M059J (cell line): ENCODE measurements at places on chromosomes 6 and 20. TPM values are rescaled to one million over a fixed set of nuclear protein-coding genes. Genes with fewer than 3 reads are reported as not detected.

DNA sequence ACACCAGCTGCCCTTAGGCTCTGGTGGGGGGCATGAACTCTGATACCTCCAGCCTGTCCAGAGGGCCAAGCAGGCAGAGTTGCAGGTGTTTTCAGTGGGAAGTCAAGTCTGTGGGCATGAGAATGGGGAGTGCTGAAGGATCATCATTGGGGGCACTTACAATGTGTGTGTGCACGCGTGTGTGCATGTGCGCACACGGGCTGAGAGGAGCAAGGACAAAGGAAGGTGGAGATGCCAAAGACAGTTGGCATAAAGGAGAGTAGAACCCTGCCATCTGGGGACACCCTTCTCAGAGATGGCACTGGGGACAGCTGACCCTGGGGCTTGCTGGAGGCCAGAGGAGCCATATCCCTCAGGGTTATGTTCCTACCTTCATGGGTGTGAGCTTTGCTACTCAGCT lies 408.4 kb upstream of the CHD6 start:
- no peak for DNase-seq

DNA sequence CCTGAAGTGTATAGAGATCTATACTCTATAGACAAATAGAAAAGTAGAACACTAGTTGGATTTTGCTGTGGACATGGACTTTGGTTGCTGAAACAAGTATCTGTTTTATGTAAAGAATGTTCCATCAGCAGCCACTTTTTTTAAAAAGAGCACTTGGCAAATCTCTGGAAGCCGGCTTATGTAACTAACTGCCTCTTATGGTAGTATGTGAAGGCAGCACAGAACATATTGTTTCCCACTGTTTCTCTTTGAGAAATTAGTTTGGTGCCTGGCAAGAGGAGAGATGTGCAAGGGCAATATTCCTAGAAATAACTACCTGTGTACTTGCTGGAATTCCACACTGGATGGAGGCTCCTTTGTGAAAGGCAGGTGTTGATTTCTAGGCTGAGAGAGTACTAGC lies 242.3 kb upstream of the PREP start:
- DNase-seq = no peak

GRCh38 chr6:36297051-36297450 lies 27.2 kb downstream of the PNPLA1 start:
- DNase-seq = no peak

DNA sequence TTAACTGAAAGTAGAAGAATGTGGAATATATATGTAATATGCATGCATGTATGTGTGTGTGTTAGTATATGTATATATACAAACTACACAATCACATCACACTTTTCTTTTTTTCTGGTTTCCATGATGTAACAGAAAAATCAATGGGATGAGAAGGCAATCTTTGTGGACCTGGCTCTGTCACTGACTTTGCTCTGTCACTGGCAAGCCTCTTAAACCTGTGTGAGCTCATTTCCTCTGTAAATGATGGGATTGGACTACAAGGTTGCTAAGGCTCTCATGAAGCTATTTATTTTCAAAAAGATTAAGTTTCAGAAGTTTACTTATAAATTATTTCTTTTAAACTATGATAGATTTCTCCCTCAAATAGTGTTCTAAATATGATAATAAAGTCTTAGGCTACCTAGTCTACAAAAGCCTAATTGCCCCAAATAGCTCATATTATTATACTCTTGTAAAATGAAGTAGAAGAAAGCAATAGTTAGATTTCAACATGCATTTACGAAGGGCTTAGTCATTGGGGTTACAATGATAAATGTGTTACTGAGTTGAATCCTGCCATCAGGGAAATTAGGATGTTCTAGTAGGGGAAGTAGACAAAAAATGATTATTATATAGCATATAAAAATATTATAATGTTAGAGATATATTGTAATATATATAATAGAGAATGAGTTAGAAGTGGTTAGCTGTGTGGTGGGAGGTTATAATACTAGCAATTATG lies 129.3 kb downstream of the AFG1L start:
- peak; percentile 12 for DNase-seq

- DNase-seq = no peak
These were observed 224.4 kb upstream of the FLRT3 start for GRCh38 chr20:14561741-14562221.

DNA sequence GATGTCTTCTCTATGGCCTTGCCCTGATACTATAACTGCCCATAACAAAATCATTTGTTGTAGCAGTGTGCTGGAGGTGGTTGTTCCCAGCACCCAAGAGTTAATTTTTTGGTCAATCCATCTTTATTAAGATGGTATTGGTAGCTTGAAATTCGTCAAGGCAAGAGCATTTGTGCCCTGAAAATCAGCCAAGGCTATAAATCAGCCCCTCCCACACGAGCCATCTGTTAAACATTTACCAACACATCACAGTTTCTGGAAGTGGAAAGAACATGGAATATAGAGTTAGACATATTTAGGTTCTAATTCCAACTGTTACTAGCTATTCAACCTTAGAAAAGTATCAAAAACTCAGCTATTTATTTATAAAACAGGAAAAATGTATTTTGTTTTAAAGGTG lies 888.4 kb upstream of the GJE1 start:
- DNase-seq = no peak

The PERP gene
- 24.2 and 26.9 TPM in 2 replicates for total RNA-seq

GRCh38 chr6:85864453-85865401 lies 222.0 kb upstream of the SYNCRIP start:
- peak; percentile 49 for DNase-seq

DNA sequence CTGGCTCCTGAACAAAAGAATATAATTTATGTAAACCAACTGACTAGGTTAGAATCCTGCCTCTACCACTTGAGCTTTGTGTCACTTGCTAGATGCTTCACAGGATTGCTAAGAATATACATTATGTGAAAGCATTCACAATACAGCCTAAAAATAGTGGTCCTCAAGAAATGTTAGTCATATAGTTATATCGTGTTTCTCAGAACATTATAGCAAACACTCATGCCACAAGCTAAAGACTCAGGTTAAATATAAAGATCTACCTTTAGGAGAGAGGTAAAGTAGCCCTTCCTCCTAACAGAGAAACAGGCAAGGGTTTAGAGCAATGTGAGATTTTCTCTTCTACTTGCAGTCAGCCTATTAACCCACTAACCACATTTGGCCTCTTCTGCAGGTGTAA lies 17.8 kb upstream of the ALDH8A1 start:
- DNase-seq = no peak

The TTK gene
- total RNA-seq = 82.3 and 86.0 TPM in 2 replicates

The ATP6V1G2 gene
- total RNA-seq = 0.20 TPM in 1 of 2 replicates, not detected in the other

The CRISP2 gene
- not detected in 2 replicates for total RNA-seq

DNA sequence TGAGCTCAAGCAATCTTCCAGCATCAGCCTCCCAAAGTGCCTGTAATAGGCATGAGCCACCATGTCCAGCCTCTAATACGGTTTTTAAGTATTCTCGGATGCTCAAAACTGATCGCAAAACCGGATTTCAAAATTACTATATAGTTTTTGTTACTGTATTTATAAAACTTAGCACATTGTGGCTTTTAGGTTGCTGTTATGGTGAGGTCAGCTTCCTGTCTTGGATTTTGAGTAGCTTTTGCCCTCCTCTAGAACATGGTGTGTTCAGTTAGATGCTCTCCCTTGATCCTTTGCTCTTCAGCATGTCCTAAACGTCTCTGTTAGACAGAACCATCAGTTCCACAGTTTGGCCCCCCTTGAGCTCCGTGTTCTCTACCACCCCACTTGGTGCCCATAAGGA lies 96.2 kb downstream of the RPP40 start:
- DNase-seq = no peak

GRCh38 chr20:4513720-4514119 lies 208.0 kb upstream of the PRND start:
- DNase-seq = peak; percentile 99

The GATA5 gene
- not detected in 2 replicates for total RNA-seq

- DNase-seq = peak; percentile 23
These were observed 9.7 kb upstream of the TNFRSF6B start for GRCh38 chr20:63686492-63687321.

- DNase-seq = no peak
These were observed 146.9 kb upstream of the C6orf118 start for GRCh38 chr6:165456286-165456685.

The FAM217A gene
- not detected in 2 replicates for total RNA-seq

DNA sequence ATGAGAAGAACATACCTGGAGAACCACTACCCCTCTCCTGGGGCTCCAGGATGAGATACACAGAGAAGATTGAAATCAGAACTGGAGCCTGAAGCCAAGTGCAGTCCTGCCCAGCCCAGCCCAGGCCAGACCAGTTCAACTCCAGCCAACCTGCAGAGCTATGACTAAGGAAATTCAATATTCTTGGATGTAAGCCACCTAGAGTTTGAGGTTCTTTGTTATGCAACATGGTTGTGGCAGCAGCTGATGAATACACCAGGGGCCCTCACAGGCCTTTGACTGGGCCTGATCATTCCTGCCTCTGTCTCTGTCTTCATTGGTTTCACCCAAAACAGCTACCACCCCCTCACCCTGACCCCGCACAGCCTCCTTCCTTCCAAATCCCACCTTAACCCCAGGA lies 167.8 kb downstream of the LRFN2 start:
- peak; percentile 31 for DNase-seq

GRCh38 chr6:51843456-51844056 lies 243.9 kb downstream of the PKHD1 start:
- DNase-seq = no peak

The ENPP5 gene
- total RNA-seq = 0.22 and 1.0 TPM in 2 replicates

The ARFGEF3 gene
- total RNA-seq = 2.2 and 2.9 TPM in 2 replicates

DNA sequence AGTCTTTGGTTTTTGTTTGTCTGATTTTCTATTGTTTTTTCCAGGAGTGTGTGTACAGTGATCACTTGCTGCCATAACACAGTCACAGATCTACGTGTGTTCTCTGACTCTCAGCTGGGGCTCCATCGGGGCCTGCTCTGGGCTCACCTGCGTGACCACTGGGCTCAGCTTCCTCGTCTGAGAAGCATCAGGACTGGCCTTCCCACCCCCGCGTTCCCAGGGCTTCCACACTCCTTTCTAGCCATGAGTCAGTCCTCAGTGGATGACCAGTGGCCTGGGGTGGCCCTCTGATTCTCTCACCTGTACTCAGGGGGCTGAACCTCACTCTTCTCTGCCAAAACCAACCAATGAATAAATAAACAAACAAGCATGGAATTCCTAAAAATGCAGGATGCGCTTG lies 14.5 kb downstream of the THBS2 start:
- DNase-seq = no peak

DNA sequence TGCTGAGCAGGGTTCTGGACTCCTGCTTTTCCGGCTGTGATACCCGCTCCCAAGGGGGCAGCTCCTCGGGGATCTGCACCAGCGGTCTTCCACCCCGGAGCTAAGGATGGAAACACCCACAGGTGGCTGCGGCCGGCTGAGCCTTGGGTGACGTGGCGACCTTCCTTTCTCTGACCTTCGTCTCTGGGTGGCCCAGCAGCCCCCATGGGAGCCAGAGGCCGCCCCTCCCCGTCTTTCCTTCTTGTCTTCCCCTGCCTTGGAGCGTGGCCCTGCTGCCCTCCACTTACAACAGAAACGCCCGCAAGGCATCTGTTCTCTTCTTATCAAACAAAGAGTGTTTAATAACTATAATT lies 405.7 kb downstream of the TAF4 start:
- DNase-seq = no peak

GRCh38 chr20:38985603-38986170 lies 23.5 kb downstream of the DHX35 start:
- DNase-seq = peak; percentile 97

GRCh38 chr6:46606338-46606737 lies 46.3 kb downstream of the CYP39A1 start:
- DNase-seq = no peak

The TTLL9 gene
- total RNA-seq = not detected in 2 replicates

DNA sequence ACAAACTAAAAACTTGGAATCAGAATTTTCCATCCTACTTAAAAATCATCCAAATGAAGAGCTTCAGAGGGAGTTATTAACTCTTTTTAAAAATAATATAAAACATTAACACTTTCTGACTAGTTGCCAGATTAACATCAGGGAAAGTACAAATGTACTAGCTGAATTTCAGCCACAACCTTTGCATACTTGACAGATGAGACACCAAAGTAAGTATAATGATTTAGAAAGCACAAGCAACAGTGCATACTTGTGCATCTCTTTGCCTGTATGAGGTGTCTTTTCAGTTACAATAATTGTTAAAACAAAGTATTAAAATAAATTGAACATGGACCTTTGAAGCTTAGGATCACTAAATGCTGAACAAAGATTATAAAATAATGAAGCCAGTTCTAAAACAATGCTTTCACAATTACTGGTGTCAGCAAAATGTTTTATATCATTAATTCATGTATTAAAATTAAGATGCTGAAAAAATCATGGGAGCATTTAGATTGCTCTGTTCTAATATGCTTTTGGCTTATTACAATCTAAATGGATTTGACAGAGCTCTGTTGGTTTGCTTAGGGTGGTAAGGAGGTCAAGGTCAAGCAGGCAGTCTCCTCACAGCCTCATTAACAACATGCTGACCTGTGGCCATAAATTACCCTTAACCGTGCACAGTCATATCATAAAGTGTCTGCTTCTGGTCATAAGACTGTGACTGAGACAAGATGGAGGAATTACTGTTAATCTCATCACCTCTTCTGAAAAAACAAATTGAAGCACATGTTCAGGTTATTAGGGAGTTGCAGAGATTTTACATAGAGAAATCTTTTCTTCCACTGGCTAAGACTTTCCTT lies 15.1 kb downstream of the RNF217 start:
- DNase-seq = peak; percentile 76

GRCh38 chr20:59222253-59223181 lies 58.9 kb downstream of the ZNF831 start:
- DNase-seq = peak; percentile 62

The THBS2 gene
- 109 and 164 TPM in 2 replicates for total RNA-seq

The PTPRT gene
- total RNA-seq = not detected in 2 replicates

DNA sequence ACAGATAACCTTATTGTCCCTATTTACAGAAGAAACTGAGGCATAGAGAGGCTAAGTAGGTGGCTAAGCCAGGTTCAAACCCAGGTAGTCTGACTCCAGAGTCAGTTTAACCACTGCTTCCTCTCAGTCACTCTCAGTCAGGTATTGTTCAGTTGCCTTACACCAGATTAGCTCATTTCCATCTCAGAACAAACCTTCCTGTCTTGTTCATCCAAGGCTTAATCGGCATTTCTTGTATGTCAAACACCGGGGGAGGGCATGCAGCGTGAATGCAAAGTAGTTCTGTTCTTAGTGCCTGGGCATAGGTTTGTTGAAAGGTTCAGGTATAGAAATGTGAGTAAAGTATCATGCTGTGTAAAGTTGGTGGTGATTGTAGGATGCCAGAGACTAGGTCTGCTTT lies 51.7 kb downstream of the CTNNBL1 start:
- no peak for DNase-seq

DNA sequence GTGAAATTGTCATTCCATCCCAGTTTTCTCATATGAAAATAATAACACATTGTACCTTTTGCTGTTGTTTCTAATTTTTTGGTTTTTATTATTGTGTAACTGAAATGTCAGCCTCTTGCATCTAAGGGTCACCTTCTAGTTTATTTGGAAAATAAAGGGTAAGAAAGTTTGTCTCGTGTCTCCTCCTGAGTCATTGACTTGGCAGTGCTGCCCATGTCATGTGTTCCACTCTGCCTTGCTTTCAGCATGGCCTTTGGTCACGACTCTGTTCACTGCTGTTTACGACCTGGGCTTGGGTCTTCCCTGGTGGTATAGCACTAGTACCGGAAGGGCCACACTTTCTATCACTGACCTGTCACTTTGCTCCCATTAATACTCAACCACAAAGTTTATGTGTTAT lies 171.4 kb upstream of the RSPO3 start:
- peak; percentile 37 for DNase-seq
